ENCODE measurements at places on chromosomes 4 and X. TPM values are rescaled to one million over a fixed set of nuclear protein-coding genes. Genes with fewer than 3 reads are reported as not detected.

Gene FAT1
- not detected for total RNA-seq

Gene BRS3
- not detected for total RNA-seq

GRCh38 chr4:186886759-186887158 is 163.1 kb upstream of the FAT1 start:
- no peak for DNase-seq

Gene VCX2
- not detected for total RNA-seq

- no peak for DNase-seq
Measured at GRCh38 chr4:177879851-177880250, 437.6 kb upstream of the AGA start.

- DNase-seq: no peak
Measured at GRCh38 chr4:101419336-101420135, 72.2 kb upstream of the PPP3CA start.

Gene LPAR4
- not detected for total RNA-seq

Gene ENPP6
- total RNA-seq: 0.04 TPM

Data from CD8-positive, alpha-beta memory T cell (primary cell).